CD4-positive, CD25-positive, alpha-beta regulatory T cell (primary cell): ENCODE measurements at places on chromosomes 3 and 15. TPM values are rescaled to one million over a fixed set of nuclear protein-coding genes. Genes with fewer than 3 reads are reported as not detected.
A peak's percentile ranks its signal among the peaks of the same experiment; 100 is the strongest.

SERPINI1 gene
- 2.4 TPM for total RNA-seq

TMEM212 gene
- total RNA-seq: not detected

FBXW12 gene
- total RNA-seq: not detected

SERINC4 gene
- not detected for total RNA-seq

ISG20 gene
- total RNA-seq: 257 TPM

SLC30A4 gene
- 0.94 TPM for total RNA-seq

PLA2G4F gene
- not detected for total RNA-seq

OR5H2 gene
- total RNA-seq: not detected

DNA sequence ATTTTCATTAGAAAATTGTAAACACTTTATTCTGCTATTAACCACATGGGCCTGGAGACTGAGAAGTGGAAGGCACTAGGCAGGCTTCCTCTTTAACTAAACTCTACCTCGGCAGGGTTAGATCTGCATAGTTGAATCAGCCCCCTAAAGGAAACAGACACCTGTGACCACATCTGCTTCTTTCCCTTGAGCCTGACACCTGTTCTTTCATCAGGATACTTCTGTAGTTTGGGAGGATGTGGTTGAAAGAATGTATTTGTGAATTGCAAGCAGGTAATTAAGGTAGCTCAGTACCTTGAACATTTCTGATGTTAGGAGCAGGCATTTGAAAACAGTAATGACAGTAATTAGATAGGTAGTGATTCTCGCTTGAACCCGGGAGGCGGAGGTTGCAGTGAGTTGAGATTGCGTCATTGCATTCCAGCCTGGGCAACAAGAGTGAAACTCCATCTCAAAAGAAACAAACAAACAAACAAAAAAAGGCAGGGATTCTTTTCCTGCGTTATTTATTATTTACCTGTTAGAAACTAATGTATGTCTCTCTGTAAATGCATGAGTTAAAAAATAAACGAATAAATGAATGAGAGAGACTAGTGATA is 468.5 kb downstream of the NLGN1 start:
- no peak for DNase-seq

DNA sequence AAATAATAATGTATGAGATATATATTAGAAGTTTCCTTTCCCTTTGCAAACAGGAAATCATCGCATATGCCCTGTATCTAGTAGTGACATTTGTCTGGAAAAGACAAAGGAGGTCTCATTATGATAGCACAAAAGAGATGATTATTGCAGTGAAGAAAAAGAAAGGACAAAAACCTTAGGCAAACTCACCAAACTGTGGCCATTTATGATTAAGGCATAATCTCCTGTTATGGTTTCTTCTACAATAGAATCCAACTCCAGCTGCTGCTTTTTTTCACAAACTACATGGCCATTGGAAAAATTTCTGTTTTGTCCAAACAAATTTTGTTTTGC is 218.2 kb downstream of the ATP8B4 start:
- DNase-seq: no peak

GRCh38 chr15:92316586-92317295 is 76.9 kb upstream of the ST8SIA2 start:
- no peak for DNase-seq

DNA sequence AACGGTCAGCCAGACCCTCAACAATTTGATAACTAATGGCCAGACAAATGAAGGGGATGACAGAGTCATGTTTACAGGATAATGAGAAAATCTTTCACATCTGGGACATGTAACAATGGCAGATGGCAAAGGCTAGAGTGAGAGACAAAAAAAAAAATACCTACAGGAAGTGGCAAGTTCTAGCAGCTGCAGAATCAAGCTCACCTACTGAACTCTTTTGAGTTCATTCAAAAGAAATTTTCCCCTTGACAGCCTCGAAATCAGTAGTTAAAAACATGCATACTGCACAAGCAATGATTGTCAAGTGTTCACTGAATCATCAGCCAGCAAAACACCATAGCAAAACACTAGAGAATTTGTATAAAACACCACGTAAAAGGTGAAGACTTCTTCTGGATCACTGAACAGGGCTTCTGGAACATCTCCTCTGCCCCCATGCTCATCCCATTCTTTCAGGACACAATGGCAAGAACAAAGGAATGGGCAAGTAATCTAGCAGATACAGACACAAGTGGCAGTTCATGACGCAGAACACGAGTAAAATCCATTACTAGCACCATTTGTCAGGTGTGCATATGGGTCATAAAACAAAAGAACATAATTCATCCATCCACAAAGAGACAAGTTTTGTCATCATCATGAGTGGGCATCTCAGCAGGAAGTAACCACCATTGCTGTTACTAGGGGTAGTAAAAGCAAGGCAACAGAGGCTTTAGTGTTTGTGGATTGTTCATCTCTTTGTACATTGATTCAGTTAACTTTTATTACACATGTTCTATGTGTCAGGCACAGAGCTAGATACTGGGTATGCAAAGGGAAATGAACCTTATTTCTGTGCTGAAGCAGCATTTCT is 13.8 kb upstream of the KCNMB2 start:
- DNase-seq: no peak

DNA sequence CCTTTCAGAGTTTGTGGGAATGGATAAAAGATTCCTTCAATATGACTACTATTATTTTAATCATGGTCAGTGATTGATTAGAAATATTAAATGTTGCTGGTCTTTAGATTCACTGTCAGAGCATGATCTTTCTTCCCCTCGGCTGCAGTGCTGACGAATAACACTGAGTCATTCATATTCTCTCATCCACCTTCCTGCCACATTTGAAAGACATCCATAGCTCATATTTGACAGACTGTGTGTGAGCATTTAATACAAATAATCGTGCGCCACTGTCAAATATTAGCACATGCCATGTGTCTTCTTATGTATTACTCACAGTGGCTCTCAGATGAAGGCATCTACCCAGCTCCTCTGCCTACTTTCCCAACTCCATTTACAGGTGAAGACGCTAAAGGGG is 476.5 kb upstream of the TPRG1 start:
- no peak for DNase-seq

DNA sequence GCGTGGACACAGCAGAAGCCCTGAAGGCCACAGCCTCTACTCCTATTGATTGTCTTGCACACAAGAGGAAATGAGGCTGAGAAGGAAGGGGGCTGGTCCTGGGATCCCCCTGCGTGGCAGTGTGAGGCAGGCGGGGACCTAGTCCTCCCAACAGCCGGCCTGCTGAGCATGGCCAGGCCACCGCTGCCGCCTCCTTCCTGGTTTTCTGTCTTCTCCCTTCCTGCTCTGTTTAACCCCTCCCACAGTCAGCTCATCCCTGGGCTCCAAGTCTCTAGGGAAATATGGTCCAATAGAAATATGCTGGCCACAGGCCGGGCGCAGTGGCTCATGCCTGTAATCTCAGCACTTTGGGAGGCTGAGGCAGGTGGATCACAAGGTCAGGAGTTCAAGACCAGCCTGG is 42.1 kb upstream of the HES1 start:
- DNase-seq: no peak

- DNase-seq: no peak
Measured at GRCh38 chr3:55127565-55127964, 199.7 kb upstream of the LRTM1 start.

DNA sequence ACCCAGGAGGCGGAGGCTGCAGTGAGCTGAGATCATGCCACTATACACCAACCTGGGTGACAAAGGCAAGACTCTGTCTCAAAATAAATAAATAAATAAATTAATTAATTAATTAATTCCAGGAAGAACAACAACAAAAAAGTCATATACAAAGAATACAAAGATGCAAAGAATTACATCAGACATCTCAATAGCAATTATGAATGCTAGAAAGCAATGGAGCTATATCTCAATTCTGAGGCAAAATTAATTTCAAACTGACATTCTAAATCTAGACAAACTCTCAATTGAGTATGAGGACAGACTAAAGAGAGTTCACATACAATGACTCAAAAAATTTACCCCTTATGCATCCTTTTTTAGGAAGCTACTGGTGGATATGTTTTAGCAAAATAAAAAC is 69.6 kb upstream of the CTNNB1 start:
- DNase-seq: no peak

- peak; percentile 2 for DNase-seq
Measured at GRCh38 chr15:62624547-62625378, 417.8 kb upstream of the TPM1 start.

GRCh38 chr15:81948222-81948621 is 97.6 kb downstream of the MEX3B start:
- DNase-seq: no peak

DNA sequence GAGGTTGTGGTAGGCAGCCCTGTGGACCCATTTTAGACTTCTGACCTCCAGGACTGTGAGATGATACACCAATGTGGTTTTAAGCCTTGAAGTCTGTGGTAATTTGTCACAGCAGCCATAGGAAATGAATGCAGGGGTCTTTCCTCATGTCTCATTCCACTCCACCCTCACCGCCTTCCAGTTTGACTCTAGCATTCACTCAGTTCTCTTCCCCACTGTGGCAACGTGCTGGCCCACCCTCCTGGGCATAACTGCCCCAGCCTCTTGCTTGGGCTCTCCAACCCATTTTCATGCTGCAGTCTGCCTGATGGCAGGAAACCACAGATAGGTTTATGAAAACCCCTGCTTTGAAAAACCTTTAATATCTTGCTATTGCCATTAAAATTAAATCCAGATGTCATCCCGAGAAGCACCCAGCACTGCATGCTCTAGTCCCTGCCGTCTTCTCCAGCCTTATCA is 7.3 kb upstream of the TRNT1 start:
- DNase-seq: no peak

DNA sequence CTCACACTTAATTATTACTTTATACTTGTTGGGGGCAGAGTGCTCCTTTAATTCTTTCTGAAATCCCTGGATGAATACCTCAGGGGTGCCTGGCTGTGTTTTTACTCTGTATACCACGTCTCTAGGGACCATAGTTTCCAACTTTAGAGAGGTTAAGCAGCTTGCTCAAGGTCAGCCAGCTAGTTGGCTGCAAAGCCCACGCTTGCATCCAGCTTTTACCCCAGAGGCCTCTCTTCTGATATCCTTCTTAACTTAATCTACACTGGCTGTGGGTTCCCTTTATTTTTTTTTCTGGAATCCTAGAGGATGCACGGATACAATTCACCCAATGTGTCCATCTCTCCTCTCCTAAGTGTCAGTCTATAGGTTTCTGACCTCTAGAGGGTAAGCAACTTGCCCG is 1.4 kb downstream of the PDZRN3 start:
- no peak for DNase-seq
